ENCODE measurements at places on chromosomes 3 and 15.
A peak's percentile ranks its signal among the peaks of the same experiment; 100 is the strongest.

- DNase-seq: no peak
Measured at GRCh38 chr3:36606871-36607765, 157.2 kb downstream of the DCLK3 start.

GRCh38 chr3:50316657-50317242, 5.8 kb downstream of the HYAL2 start:
- DNase-seq: no peak

DNA sequence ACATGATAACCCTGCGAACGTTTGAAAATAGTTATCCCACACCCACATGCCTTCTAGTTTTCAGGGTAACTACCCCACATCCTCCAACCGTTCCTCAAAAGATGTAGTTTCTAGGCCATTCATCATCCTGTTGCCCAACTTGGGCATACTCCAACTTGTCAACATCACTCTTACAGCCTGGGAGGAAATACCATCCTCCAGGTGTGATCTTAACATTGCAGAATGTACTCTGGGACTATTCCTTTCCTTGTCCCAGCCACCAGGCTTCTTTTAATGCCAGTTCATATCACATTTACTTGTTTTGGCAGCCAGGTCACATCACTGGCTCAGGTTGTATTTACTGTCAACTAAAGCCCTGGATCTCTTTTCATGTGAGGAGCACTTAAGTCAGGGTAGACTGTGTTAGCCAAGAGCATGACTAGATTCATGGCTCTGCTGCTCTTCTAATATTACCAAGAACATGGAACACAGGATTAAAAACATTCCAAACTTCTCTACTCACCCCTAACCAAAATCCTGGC, 4.0 kb upstream of the DENND6A start:
- DNase-seq: peak; percentile 8

DNA sequence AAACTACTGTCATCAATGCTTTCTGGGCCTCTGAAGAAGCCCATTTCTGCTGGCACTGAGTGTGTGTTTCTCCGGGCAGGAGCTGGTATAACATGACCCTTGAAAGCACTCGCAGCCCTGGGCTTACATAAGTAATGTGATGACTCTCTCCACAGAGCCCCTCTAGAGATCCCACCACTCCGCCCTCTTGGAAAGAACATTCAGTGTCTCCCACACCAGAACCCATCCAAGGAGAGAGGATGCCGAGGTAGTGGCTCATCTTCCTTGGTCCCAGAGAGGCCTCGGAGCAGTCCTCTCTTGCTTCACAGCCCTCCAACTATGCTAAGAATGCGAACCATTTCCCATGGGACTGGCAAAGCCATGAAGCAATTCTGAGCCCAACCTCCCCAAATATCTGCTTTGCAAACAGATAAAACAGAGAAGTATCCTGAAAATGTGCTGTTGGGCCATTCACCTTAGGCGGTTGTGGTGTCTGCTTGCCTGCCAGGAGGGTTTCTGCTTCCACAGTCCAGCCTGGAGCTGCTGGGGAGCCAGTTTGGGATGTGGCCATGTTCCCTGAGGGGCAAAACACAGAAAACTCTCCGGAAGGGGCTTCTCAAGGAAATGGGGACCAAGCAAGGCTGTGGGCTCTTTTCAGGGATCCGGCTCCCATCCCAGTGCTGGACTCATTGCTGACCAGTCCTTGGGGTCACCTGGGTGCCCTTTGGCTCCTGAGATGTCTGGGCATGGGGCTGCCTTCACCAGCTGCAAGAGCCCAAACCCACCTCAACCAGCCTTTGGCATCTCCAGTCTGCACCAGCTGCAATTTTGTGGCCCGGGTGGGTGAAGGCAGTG, 47.3 kb downstream of the AMOTL2 start:
- DNase-seq: no peak

- DNase-seq: no peak
Measured at GRCh38 chr3:110526777-110527727, 544.6 kb upstream of the NECTIN3 start.

GRCh38 chr3:11213810-11214450, 58.3 kb upstream of the ATG7 start:
- DNase-seq: no peak

GRCh38 chr15:69125236-69125635, 35.2 kb upstream of the GLCE start:
- DNase-seq: no peak

DNA sequence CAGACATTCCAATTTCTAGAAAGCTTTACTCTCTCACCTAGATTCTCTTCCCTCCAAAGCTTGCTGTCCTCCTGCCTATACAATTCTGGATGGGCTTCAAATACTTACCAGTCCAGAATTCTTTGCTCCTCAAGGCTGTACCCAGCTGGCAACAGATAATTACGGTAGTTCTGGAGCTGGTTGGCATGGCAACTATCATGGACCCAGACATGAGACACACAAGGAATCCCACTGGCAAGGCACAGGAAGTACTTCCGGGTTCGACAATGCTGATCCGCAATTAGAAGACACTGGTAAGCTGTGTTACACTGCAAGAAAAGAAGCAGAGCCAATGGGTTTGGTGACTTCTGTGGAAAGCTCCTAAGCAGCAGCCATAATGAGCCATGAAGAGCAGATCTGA, 37.9 kb downstream of the TUBGCP4 start:
- DNase-seq: peak; percentile 41

DNA sequence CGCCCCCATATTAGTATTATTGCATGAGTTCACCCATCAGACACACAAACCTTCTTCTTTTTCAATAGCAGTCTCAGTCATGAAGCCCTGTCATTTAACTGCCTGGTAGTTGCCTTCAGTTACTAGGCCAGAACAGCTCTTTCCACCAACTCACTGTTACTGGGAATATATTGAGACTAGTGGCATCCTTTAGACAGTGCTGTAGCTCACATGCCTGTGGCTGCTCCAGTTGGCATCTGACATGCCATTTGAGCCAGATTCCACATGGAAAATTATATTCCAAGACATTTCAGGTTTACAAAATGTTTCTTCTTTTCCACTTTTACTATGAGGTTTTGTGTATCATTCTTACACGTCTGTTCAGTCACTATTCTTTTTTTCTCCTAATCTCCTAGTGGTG, 146.1 kb downstream of the GHSR start:
- DNase-seq: no peak

DNA sequence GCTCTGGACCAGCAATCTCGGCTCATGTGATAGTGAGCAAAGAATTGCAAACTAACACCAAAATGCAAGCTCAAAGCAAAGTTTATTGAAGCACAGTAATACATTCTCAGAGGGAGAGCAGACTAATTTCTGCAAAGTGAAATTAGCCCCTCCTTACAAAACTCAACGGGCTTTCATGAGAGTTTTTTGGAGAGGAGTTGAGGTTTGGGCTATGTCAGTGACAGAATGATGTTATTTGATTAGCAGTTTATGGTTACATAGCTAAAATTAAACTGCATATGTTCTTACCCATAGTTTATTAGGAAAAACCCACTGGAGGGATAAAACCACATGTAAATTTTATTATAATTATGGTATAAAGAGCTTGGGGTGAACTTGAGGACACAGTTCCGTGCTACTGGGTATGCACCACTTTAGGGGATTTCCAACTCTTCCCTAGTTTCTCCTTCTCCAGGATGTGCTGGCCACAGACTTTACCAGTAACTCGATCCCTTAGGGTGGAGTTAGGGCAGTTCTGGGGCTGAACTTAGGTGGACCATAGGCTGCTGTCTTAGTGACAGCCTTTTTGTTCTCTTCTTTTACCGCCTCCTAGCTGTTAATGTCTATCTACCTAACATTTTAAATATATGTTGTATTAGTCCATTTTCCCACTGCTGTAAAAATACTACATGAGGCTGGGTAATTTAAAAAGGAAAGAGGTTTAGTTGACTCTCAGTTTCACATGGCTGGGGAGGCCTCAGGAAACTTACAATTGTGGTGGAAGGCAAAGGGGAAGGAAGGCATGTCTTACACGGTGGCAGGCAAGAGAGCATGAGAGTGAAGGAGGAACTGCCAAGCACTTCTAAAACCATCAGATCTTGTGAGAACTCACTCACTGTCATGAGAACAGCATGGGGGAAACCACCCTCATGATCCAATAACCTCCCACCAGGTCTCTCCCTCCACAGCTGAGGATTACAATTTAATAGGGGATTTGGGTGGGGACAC, 8.9 kb upstream of the AADACL2 start:
- DNase-seq: no peak

DNA sequence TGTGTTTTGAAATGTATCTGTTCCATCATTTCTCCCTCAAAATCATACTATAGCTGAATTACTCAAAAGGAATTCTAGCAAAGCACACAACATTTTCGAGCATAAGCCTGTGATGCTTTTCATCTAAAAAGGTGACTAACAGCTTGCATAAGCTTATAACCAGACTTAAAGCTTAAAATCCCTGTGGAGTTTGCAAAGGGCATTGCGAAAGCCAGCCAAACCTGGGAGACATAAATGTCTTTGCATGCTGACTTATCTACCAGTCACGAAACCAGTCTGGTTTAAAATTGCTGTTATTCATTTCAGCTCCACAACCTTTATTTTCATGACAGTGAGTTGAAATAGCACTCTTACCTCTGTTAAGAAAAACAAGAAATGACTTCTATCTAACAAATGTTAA, 35.6 kb upstream of the LIPC start:
- DNase-seq: no peak
